ENCODE measurements at places on chromosomes 1 and 21. TPM values are rescaled to one million over a fixed set of nuclear protein-coding genes. Genes with fewer than 3 reads are reported as not detected.

RPS8 gene
- total RNA-seq, result 3,013 TPM

DNA sequence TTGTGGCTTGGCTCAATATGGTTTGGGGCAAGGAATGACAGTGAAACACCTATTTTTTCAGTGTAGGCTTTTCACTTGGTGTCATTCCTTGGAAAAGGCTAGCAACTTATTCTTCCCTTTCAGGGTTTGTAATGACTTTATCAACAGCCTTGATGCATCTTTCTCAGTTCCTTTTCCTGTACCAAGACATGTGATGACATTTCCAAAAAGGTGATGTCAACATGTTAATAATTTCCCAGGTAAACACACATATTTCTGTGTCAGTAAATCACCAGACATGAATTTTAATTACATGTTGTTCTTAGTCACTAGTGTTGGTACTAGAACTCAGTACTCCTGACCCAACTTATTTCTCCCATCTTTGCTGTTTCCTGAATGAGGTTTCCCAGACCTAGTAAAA, 37.8 kb upstream of the RRP15 start:
- no peak for DNase-seq

MAN1A2 gene
- 20.2 TPM for total RNA-seq

DNA sequence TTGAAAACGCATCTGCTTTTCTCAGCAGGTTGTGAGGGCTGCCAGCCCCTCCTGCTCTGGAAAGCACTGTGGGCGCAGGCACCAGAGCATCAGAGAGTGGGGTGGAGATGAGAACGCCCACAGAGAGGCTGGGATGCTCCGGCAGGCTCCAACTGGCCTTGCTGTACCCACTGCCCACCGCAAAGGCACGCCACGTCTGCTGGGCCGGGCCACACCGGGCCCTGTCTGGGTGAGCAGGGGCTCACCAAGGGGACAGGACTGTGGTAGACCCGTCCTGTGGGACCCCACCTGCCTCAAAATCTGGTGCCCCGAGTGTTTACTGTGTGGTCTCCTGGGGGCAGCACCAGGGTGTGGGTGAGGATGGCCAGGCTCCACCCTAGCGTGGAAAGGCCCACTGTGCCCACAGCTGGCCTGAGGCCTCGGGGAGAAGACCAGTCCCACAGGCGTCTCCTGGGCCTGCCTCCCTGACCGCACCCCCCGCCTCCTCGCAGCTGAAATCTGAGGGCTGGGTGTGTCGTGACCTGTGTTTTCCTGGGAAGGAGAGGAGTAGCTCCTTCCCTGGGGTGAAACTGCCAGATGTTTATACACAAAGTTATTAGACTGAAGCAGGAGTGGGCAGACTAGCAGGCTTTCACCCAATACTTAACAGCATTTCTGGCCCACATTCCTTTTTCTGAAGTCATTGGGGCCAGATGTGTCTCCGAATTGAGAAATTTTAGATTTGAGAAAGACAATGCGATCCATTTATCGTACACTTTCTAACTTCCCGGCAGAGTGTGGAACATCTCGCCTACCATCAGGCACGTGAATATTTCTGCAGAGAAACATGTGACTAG, 53.8 kb downstream of the STUM start:
- DNase-seq, result no peak

DNA sequence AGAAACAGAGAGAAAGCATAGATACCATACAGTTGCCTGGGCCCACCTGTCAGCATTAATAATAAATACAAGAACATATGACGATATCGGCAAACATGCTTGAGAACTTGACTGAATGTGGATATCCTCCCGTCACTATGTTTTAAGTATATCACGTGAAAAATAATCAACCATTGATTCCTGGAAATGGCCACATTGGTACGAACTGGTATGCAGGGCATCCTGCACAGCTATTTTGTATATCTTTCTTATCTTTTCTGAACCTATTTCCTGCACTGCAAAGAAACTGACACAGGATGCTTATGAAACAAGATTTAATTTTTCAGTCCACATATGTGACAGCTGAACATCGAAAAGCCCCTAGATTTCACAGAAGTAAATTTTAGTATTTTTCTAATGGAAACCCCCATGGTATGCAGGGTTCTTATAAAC, 22.8 kb upstream of the RGS1 start:
- DNase-seq, result no peak

XPR1 gene
- 26.7 TPM for total RNA-seq

DNA sequence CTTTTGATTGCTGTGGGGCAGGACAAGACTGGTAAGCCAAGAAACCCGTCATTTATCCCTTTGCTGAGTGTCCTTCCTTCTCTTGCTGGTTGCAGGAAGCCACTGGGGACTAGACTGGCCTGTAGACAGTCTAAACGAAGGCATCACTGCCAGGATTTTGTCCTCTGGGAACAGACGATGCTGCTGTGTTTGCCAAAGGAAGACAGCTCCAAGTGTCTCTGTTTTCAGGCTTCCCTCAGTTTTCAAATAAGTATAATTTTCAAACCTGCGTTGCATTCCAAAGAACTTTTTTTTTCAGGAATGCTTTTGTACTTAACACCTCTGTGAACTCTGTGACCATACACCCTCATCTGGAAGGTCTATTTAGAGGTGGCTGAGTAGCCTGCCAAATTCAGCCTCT, 269.4 kb downstream of the HLX start:
- no peak for DNase-seq

STPG1 gene
- total RNA-seq, result 3.9 TPM

DNA sequence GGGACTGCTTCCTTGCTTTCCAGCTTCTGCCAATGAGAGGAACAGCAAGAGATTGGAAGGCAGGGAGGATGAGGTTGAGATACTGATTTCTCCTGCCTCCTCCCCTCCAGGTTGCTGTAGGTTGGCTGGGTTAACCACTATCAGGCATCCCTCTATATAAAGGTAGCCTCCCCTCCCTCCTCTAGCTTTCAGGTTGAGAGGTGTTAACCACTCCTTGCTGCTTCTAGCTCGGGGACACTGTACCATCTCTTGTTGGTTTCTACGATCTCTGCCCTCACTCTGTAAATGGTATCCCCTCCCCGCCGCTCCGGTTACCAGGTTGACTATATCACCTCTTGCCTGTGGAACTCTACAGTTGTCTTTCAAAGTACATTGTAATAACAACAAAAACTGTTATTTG, 16.7 kb downstream of the LPAR3 start:
- no peak for DNase-seq

GRCh38 chr21:16863908-16864307, 648.9 kb upstream of the CXADR start:
- no peak for DNase-seq

DNA sequence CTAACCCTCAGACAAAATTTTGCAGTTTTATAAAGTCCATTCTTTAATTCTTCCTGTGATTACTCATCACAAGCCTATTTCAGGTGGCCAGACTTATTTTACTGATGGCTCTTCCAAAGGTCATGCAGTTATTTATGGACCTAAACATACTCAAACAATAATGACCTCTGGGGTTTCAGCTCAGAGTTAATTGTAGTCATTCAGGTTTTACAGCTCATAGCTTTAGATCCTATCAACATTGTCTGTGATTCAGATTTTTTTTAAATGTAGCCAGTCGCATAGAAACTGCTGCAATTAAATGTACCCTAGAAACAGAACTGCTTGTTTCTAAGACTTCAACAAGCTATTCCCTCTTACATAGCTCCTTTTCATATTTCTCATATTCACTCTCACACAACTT, 270.8 kb downstream of the COL11A1 start:
- no peak for DNase-seq

GRCh38 chr1:48760857-48761256, 15.8 kb downstream of the BEND5 start:
- no peak for DNase-seq

GRCh38 chr1:209643285-209644020, 8.8 kb downstream of the LAMB3 start:
- no peak for DNase-seq
